Stimulated activated CD4-positive, alpha-beta T cell treated with anti-CD3 and anti-CD28 coated beads, Interleukin-2, amount 100 ng/mL, for 48 hours (primary cell): ENCODE measurements at places on chromosomes 1 and 21.

DNA sequence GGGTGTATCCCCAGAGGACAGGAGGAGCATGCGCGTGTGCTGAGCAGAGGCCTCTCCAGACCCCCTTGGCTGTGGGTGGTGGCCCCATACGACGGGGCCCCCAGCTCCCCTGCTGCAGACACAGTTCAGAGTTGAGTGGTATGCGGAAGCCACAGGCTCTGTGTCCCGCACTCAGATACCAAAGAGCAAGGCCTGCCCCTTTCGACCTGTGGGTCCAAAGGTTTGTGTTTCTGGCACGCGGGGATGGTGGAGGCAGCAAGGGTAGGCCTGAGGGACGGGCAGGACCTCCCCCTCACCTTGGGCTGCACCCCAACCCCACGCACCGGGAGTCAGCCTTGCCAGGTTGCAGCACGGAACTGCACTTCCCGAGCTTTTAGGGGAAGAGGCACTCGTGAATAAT, at the start of gene KCNAB2:
TSS of gene KCNAB2 (plus strand) at position 328 of the 400 bp plus-strand sequence. CDS start 5,649 bp downstream, outside the sequence.
- DNase-seq, result no peak

GRCh38 chr1:220894025-220894923, 15.0 kb downstream of the HLX start:
- no peak for DNase-seq

- DNase-seq, result no peak
Measured at GRCh38 chr1:29239142-29239541, 2.8 kb downstream of the PTPRU start.

DNA sequence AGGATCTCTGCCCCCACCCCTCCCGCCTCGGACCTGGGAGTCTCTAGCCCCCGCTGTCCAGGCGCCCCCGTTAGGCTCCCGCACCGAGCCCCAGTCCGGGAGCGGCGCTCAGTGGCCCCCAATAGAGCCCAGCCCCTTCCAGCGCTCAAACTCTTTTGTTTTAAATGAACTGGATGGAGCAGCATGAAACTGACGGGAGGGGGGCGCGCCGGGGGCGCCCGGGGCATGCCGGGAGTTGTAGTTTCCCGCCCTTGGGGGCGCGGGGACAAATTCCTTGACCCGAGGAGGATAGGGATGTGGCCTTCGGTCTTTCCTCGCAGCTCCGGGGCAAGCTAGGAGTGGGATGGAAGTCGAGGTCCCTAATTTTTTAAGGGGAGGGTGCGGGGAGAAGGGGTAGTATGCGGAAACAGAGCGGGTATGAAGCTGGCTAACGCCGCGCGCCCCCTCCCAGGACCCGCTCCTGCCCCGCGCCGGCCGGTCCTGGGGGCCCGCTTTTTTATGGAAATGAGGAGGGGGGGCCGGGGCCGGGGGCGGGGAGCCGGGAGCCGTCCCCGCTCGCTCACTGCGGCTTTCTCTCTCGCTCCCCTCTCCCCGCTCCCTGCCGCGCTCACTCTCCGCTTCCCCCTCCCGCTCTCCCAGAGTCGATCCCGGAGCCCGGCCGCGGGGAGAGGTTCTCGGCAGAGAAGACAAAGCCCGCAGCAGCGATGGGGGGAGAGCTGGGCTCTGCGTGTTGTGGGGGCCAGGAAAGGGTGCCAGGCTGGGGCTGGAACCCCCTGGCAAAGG, at the start of gene MEX3A:
TSS of gene MEX3A (minus strand) at position 157 of the 783 bp plus-strand sequence. CDS start 467 bp downstream, outside the sequence.
- no peak for DNase-seq

DNA sequence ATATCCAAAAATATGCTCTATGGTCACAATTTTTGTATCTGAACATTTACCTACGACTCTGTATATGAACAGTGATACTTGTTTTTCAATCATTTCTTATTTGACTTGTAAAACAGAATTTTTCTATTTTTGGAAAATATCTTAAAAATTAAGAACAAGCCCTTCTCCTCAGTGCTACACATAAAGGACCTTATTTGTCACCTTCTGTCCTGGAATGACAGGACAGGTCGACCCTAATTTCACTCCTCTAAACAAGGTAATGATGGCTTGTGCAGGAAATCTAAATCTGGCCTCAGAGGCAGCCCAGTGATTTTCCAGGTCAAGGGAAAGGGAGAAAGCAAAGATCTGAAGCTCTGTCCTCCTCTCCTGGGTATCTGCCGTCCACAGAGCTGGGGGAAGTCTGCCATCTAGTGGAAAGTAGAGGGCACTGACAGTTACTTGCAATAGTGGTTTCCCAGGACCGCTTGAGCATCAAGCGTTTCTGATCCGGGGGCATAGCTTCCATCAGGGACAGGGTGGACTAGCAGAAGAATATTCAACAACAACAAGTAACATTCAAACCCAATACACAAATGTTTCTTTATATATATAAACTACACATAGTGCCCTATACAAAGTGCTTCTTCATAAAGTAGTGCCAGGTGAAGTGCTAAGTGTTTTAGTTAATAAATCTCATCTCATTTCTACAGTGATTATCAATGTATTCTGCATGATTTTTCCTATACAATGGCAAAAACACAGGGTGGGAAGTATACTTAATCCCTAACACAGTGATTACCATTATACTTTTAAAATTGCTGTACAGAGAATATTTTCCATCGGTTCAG, 74.6 kb downstream of the SLC25A24 start:
- peak; percentile 52 for DNase-seq

DNA sequence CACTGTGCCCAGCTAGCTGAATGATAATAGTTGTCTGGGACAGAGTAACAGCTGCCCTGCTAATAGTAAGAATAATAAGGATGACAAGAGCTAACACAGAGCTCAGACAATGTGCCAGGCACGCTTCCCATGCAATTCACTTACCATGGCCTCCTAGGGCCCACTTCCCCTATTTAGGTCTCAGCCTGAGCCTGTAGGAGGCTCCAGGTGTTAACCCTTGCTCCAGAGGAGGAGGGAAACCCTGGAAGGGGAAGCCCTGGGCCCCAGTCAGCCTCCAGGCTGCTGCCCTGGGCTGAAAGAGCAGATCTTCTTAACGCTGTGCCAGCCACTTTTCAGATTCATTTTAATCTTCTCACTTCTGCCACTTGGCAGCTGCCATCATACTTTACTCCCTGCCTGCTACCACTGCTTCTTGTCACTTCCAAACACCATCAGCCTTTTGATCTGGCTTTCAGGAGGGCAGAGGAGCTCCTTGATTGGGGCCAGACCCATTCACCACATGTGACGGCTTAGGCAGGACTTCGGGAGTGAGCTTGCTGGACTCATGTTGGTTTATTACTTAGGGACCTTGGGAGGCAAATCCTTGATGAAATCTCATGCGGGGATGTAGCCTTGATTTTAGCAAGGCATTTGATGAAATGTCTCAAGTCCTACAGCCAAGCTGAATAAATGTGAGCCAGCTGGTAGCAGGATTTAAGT, 66.7 kb upstream of the PARP1 start:
- DNase-seq, result no peak

GRCh38 chr21:39429445-39429844, 16.1 kb downstream of the LCA5L start:
- no peak for DNase-seq

GRCh38 chr1:179951383-179952144, 3.0 kb upstream of the CEP350 start:
- no peak for DNase-seq

DNA sequence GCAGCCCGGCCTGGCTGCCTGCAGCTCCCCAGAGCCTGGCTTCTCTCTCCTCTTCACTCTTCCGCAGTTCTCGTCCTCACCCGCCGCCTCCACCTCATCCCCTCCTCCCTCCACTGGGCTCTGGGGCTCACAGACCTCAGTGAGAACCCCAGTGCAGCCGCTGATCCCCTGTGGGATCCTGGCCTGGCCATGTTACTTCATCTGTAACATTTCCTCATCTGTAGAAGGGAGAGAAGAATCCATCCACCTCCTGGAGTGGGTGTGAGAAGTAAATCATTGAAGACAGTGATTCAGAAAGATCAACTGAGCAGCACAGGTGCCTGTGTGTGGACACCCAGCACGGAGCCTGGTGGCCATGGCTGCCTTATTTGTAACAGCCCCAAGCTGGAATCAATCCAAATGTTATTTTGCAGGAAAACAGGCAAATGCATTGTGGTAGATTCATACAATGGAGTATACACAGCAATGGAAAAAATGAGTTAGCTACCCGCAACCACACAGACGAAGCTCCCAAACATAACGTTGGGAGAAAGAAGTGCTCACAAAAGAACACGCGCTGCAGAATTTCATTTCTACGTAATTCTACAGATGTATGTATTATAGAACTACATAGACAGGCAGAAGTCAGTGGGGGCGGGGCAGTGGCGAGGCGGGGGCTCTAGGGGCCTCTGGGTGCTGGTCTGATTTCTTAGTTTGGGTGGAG, 8.7 kb downstream of the LAPTM5 start:
- no peak for DNase-seq

DNA sequence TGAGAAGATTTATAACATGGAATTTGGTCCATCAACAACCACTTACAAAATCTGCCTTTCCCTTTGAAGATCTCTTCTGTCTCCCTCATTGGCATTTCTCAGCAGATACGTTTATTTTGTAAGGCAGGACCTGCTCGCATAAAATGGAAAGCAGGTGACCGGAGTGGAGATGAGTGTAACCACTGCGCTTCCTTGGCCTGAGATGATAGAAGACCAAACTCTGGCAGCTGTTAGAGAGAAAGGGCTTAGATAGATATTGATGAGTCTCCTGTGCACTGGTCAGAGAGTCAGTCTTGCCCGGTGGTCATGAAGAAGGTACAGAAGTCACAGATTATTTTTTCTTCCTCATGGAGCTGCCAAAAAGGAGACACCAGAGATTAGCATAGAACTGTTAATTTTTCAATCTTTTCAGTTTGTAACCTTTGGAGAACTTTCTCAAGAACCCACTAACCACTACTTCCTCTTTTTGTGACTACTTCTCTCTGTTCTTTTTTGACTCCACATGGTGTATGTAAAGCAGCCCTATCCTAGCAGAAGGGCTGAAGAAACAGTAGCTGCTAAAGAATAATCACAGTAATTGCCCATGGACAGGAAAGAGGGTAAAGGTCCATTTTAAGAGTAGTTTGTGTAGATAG, 47.6 kb downstream of the FCRL3 start:
- DNase-seq, result no peak

DNA sequence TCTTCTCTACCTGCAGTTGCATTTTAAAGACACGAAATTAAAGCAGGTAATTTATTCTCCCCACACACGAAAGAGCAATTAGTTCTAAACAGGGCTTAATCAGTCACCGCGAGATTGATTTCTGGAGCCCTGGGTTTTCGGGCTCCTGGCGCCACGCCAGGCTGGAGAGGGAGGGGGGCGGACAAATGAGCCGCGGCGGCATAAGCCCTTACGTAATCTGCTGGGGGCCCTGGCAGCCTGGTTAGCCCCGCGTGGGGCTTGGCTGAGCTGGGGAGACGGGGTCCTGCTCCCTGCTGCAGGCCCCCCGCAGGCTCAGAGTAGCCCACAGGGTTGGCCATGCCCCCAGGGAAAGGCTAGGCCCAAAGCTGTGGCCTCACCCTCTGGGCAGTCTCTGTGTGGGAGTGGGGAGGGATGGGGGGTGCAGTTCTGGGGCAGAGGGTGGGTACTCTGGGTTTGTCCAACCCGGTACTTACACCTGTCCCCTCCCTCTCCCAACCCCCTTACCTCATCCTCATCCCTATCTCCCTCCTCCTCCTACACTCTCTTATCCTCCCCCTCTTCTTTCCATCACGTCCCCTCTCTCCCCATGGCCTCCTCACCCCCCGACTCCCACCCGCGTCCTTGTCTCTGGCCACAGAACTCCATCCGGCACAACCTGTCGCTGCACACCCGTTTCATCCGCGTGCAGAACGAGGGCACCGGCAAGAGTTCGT, 19.9 kb downstream of the FOXO6 start:
- DNase-seq, result no peak

DNA sequence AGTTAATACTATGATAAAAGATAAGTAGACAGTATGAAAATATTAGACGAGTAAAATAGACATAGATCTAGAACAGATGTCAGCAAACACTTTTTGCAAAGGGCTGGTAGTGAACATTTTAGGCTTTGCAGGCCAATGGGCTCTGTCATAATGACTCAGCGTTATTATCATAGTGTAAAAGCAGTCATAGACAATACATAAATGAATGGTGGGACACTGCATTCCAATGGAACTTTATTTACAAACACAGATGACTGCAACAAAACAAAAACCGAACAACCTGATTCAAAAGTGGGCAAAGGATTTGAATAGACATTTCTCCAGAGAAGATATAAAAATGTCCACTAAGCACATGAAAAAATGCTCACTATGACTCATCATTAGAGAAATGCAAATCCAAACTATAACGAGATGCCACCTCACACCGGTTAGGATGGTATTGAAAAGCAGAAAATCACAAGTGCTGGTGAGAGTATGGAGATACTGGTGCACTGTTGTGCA, 7.3 kb downstream of the GSTM5 start:
- DNase-seq, result no peak

DNA sequence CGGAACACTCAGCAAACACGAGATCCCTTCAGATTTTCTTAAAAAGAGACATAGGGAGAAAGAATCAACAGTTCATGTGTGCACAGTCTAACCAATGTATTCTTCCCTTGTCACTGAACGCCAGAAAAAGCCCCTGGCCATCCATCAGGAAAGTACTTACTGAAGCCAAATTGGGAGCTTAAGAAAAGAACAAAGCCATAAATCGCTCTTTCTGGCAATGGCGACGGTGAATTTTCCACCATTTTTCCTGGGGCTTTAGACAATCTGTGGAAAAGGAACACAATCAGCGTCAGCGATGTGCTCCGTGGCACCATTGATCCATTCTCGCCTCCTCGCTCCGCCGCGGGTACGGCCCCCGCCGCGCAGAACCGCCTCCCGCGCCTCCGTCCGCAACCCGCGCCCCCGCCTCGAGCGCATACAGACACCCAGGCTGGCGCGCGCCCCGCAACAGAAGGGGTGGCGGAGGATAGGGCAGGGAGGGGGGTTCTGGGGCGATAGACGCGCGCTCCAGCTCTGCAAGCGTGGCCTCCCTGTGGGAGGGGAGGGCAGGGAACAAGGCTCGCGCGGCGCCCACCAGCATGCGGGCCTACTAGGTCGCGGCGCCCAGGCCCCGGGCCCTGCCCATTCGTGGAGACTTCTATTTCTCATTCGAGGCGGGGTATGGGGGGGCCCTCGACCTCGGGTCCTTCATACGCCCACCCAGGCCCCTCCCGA, 440 bp downstream of the PIGP start:
- peak; percentile 65 for DNase-seq

DNA sequence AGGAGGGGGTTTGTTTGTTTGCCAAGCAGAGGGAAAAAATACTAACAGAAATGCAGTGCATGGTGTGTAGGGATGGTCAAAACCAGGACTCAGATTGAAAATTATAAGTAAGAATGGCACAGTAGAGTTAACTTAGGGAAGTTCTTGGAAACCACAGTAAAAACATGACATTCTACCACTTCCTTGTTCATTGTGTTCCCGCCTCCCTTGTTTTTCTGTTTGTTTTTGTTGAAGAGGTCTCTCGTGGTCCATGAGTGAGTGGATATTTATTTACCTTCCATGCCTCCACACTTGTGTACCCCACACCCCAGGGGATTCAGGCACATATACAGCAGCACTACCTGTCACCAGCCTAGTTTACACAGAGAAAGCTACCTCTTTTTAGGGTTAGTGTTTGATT, 69.6 kb downstream of the OLFML2B start:
- DNase-seq, result no peak

- DNase-seq, result peak; percentile 92
Measured at GRCh38 chr1:151070474-151071276, at the start of gene GABPB2. TSS of gene GABPB2 (plus strand) at chr1:151070761. CDS start at chr1:151088190, 17,429 bp downstream.
